ENCODE measurements at places on chromosomes 4 and X.

DNA sequence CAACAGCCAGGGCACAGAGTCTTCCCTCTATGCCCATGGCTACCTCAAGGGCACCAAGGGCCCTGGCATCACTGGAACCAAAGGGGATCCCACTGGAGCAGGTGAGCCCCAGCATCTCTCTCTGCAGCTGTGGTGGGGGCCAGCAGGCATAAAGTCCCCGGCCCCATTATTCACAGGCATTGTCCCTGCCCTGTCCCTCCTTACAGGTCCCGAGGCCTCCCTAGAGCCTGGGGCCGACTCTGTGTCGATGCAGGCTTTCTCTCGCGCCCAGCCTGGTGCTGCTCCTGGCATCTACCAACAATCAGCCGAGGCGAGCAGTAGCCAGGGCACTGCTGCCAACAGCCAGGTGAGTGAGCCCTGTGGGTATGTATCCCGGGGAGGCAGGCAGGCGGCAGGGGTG lies 12.3 kb upstream of the UBA1 start:
- no peak for DNase-seq

DNA sequence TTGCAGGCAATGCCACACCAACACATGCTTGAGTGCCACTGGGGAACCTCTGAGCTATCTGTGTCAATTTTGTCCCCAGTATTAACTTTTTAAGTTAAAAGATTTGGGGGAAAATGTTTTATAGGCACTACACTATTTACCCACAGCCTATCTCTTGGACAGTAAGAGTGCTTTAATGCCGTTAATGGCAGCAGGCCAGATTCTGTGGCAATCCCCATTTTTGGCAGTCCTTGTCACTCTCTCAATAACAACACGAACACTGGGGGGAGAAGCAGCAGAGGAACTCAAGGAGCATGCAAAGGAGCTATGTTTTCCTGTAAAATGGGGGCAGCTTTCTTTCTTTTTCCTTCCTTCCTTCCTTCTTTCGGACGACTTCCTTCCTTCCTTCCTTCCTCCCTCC lies 168.6 kb downstream of the NSUN7 start:
- DNase-seq, result no peak

DNA sequence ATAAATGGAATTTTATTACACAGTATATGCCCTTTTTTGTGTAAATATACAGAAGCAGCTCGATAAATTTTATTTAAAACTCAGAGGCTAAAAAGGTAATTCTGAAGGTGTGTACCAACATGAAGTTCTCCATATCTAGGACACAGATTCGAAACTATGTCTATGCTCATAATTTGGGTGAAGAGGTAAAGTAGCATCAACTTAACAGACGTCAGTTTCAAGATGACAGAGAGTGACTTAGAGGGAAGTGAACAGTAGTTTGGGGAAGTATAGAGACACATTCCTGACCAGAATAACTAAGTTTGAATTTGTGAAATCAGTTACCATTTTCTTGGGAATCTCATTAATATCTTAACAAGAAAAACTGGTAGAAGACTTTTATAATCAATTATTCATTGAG lies 2493.3 kb downstream of the ARAP2 start:
- no peak for DNase-seq

- no peak for DNase-seq
Measured at GRCh38 chr4:46839128-46839527, 69.9 kb downstream of the COX7B2 start.

- no peak for DNase-seq
Measured at GRCh38 chr4:25838526-25838925, 24.3 kb downstream of the SEL1L3 start.

DNA sequence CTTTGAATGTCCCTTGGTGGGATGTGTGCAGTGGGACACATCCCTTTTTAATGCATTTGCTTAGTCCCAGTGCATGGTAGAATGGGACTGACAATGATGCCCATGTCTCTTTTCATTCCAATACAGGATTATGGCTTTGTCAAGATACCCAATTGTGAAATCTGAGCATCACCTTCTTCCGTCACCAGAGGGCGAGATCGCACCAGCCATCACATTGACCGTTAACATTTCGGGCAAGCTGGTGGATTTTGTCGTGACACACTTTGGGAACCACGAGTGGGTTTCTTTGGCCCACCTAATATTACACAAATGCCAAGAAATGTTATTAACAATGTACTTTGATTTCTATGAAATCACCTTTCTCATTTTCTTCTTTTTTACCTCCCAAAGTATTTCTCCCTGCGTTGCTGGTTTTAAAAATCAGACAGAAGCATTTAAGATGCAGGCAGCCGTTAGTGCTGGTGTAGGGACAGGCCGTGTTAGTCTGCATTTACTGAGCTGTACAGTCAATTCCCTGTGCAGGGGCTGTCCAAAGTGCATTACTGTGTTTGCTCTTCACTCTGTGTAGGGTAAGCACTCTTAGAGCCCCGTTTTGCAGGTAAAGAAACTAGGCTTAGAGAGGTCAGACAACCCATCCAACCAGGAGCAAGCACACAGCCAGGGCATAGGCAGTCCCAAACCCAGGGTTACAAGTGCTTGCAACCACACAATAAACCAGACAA lies 46.5 kb downstream of the CWH43 start:
- DNase-seq, result no peak

GRCh38 chr4:110198049-110198434 lies 373 bp downstream of the ELOVL6 start:
- no peak for DNase-seq

- DNase-seq, result no peak
Measured at GRCh38 chrX:140524556-140524955, 19.7 kb upstream of the SOX3 start.

- no peak for DNase-seq
Measured at GRCh38 chr4:54440394-54441136, 211.5 kb downstream of the PDGFRA start.

DNA sequence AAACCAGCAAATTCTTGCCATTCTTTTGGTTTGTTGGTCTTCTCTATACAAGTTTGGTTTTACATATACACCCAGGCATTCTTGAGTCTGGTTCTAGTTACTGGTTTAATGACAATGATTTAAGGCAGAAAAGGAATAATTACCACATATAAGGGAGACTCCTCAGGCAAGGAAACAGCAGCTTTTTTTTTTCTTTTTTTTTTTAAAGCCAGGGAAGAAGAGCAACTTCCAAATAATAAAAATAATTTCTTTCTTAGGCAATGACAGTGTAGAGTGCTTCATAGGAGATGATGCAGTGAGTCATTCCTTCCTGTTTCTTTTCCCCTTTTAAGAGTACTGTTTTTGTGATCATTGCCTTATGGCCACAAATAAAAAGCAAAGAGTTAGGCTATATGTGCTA lies 289.7 kb downstream of the DKK2 start:
- DNase-seq, result no peak

DNA sequence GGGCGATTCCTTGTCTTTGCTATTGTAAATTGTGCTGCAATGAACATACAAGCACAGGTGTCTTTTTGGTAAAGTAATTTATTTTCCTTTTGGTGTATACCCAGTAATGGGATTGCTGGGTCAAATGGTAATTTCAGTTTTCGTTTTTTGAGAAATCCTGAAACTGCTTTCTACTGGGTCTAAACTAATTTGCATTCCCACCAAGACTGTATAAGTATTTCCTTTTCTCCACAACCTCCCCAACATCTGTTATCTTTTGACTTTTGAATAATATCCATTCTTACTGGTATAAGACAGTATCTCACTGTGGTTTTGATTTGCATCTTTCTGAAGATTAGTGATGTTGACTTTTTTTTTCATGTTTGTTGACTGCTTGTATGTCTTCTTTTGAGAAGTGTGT lies 2506.0 kb downstream of the PCDH7 start:
- no peak for DNase-seq

DNA sequence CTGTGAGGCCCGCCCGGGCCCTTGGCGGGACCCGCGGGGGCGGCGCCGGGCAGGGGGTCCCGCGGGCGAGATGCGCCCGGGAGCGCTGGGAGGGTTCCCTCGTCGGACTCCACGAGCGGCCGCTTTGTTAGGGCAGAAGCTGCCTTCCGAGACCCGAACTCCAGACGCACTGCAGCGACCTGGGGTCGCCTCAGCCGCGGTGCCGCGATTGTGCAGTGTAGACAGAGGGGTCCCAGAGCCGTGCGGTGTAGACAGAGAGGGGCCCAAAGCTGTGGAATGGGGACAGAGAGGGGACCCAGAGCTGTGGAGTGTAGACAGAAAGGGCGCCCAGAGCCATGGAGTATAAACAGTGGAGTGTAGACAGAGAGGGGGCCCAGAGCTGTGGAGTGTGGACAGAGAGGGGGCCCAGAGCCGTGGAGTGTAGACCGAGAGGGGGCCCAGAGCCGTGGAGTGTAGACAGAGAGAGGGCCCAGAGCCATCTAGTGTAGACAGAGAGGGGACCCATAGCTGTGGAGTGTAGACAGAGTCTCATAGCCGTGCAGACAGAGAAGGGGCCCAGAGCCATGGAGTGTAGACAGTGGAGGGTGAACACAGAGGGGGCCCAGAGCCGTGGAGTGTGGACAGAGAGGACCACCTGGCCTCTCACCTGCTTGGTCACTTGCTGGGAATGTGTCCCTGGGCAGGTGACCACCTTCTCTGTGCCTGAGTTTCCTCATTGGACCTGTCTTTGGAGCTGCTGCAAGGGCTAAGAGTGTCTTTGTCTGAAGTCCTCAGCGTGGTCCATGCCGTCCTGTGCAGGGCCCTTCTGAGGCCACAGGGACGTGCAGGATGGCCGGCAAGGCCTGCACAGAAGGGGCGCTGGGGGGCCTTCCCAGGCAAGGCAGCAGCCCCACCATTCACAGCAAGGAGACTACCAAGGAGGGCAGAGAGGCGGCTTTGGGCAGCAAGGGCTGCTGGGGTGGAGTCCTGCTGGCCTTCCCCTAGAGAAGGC lies 875 bp downstream of the RGS12 start:
- DNase-seq, result no peak

DNA sequence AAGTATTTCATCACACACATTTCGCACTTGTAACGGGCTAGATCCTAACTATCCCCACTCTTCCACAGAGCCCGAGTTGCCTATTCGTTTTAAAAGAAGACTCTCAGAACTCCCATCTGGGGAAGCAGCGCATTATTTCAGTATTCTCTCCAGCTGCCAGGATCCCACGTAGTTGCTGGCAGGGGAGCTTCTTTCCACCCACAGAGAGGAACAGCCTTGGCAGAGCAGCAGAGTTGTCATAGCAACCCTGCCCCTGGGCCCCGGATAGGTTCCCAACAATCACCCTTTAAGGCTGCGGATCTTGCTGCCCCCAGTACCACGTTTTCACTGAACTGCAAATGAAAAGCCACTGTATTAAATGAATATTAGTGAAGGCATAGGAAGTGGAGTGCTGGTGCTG lies 106.7 kb downstream of the GPM6A start:
- DNase-seq, result no peak

GRCh38 chr4:168488869-168489274 lies 8.0 kb upstream of the PALLD start:
- peak; percentile 29 for DNase-seq

GRCh38 chr4:8409264-8410065 lies 31.1 kb downstream of the ACOX3 start:
- DNase-seq, result no peak

DNA sequence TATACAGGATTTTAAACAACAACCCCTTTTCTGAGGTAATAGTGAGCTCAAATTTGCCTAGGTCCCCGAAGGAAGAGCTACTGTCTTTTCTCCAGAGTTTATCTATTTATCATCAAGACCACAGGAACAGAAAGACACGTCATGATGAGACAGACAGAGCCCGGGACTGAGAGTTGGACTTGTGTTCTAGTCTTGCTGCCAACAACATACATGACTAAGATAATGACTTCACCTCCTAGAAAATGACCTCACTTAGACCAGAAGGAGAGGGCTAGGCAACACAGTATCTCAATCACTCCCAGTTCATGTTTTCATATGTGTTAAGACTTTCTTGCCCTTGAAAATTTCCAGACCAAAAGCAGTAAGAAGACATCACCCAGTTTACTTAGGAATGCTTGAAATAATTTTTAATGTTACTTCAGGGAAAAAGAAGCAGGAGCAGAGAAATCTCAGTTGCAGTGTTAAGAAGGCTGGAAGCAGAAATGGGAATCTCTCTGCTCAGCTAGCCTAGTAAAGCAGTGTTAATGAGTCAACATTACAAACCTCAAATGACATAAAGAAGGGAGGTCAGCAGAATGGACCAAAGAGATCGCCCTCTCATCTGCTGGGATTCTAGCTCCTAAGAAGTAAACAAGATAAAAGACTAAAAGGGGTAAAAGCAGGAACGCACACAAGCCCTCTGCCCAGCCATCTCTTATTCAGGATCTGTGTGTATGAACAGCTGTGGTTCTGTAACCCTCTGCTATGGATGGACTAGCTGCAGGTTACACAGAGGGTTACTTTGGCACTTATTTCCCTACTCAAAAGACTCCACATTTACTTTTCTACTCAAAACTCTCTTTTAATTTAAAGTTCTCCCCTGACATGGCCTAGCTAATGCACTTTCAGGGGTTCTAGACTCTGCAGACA lies 24.8 kb downstream of the PDGFC start:
- DNase-seq, result no peak

DNA sequence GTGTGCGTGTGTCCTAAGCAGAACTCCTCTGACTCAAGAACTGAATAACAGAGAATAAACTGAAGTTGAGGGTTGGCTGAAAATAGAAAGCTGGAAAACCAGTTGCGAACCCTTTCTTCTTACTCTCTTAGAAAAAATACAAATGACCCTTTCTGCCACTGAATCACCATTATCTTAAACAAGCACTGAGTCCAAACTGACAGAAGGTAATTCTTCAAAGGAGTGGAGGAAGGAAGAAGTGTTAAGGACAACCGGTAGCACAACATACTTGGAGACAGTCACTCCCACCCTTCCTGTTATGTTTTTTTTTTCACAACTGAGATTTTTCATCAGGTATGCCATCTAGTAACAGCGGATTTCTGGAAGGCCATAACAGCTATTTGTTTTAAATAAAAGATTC lies 38.1 kb downstream of the HELQ start:
- no peak for DNase-seq

DNA sequence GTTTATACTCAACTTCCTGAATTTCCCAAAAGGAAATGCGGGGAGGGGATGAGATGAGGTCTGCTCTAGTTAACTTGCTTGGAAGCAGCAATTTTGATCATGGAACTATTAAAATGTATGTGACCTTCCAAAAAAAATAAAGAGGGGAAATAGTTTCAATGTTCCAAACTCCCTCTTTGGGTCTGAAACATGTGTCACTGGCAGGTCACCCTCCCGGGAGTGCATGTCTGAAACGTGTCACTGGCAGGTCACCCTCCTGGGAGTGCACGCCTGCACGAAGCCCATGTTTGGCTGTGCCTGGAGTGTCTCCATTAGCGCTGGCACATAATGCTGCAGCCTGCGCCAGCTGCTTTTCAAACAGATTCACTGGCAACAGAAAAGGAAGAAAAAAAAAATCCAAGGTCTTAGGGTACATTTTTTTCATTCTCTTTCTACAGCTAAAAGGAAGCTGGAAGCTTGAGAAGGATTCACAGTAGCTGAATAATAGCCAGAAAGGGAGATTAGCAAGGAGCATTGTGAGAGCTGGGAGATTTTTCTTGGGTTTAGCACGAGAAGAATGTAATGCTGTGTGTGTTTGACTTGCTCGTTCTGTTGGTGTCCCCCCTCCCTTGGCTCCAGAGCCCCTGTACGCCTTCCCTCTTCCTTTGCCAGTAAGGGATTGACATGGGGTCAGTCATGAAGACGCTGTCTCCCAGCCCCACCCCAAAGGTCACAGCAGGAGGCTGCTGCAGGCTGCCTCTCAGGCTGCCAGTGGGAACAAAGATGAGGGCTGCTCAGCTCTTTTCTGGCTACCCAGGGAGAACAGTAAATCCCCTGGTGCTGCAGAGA lies 39.2 kb upstream of the TLR3 start:
- DNase-seq, result no peak

GRCh38 chrX:85493821-85494220 lies 114.4 kb upstream of the POF1B start:
- DNase-seq, result no peak

- DNase-seq, result no peak
Measured at GRCh38 chrX:148380650-148381561, 119.5 kb upstream of the AFF2 start.

- DNase-seq, result no peak
Measured at GRCh38 chr4:4779486-4779885, 80.0 kb upstream of the MSX1 start.
